Right renal pelvis (tissue), 4 donors: ENCODE measurements at places on chromosomes 11 and 22. TPM values are rescaled to one million over a fixed set of nuclear protein-coding genes. Genes with fewer than 3 reads are reported as not detected.

DNA sequence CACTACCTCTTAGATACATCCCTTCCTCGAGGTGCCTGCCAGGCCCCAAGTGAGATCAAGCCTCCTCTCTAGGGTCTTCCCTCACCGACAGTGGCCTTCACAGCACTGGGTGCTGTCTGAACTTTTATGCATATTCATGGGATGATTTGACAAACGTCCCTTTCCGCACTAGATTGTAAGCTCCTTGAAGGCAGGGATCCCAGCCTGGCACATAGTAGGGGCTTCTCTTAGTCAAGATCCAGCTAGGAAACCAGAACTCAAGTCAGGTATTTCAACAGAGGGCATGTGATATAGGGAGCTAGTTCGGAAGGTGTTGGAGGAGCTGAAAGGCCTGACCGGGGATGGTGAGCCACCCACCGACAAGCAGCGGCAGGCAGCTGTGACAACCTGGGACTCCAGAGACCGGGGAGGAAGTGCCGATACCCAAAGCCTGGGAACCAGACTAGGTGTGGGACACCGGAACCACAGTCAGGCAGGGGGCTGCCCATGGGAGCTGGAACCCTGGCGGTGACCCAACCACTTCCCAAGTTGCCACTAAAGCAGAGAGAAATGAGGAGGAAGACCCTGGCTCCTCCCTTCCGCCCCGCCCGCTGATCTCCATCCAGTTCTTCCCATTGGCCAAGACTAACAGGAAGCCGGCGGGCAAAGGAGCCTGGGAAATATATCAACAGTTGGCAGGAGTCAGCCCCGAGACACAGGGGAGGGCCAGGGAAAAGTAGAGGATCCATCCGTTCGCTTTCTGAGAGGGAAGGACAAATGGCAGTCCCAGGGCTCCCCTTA, 39.8 kb upstream of the CD82 start:
- DNase-seq, result no peak

GRCh38 chr11:120598517-120599257, 87.1 kb downstream of the GRIK4 start:
- DNase-seq, result no peak

DNA sequence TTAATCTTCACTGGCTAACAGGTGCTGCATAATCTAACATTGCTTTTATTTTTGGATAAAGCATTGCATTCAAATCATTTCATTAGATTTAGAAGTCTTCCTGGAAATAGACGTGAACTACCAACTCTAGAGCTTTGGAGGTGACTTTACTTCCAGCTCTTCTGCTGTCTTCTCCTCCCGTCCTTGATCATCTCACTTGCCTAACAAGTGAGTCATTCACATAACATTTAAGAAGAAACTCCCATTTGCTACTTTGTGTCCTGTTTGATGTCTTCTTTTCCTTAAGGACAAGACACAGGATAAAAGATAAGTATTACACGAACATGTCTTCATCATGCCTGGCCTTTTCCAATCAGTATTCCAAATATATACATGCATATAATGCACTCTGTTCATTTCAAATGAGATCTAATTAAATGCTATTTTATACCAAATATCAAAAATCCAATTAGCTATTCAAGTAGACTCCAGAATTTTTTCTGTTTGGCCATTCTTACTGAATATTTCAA, 88.3 kb downstream of the BDNF start:
- DNase-seq, result no peak

Gene FADD
- 16.4 TPM for polyA plus RNA-seq

Gene HIKESHI
- polyA plus RNA-seq, result 51.5 TPM
